ENCODE measurements at places on chromosomes 13 and 19.

- no peak for DNase-seq
Observed at GRCh38 chr13:103100830-103101229, 34.6 kb upstream of the SLC10A2 start.

DNA sequence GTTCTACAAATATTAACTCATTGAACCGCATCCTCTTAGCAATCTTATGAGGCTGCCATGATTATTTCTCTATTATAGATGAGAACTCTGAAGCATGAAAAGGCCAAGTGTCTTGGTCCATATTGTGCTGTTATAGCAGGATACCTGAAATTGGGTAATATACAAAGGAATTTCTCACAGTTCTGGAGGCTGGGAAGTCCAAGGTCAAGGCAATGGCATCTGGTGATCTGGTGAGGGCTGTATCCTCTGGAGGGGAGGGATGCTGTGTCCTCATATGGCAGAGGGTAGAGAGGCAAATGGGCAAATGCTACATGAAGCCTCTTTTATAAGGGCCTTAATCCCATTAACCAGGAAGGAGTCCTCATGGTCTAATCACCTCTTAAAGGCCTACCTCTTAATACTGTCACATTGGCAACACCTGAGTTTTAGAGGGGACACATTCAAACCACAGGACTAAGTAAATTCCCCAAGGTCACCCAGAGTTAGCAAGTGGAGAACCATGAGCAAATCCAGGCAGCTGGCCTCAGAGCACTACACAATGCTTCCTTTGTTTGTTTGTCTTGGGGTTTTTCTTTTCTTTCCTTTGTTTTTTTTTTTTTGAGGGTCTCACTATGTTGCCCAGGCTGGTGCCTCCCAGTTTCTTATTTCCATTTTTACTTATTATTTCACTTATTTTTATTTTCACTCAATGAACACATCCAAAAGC is 55.9 kb upstream of the LATS2 start:
- DNase-seq: no peak

- no peak for DNase-seq
Observed at GRCh38 chr13:105990256-105990958, 545.1 kb downstream of the EFNB2 start.

DNA sequence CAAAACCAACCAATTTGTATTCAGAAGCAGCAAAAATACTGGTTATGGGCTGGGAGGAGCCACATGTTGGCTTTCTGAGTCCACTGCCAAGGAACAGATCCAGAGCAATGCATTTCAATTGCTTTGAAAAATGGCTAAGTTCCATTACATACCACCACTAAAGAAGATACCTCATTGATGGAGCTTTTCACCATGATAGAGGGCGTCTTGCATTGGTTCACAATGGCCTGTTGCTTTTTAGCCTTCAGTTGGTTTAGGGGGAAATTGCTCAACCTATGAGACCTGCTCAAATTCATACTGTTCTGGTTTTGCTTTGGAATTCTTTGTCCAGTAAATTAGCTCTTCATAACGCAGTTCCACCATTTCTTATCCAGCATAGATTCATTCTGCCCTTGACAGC is 21.2 kb upstream of the CPB2 start:
- DNase-seq: no peak

GRCh38 chr19:6249296-6249695 is 30.5 kb downstream of the MLLT1 start:
- DNase-seq: no peak

DNA sequence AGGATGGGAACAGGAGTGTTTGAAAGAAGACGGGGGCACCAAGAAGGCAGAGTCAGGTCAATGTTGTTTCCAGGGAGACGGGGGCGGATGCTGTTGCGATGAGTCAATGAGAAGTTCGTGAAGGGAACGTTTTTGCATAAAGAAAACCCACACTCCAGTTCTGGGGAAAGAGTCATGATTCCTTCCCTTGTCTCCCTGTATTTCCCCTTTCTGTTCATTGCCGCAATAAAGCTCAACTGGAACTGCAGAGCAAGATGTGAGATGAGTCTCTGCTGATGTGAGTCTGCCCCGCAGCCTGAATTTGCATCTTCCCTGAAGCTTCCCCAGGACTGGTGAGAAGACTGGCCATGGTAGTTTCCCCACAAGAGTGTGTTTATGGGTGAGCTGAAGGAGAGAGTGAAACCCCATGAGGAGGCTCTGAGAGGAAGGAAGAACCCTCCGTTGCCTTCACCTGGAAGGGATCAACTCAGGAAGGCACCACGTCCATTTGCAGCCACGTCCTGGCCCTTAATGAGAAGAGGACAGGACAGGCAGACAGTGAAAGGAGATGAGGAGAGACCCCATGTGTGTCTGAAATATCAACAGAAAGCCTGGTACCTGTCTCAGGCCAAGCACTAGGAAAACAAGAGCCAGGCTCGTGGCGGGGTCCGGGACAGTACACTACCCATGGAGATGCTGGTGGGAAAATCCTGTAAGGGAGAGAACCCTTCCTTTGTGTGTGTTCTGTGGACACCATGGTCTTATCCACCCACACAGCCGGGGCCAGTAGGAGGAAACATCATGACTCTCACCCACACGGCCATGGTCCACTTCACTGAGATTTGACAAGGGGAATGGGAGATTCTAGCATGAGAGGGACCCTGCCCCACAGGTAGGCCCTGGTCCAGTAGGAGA is 13.7 kb downstream of the LILRA1 start:
- DNase-seq: no peak

GRCh38 chr13:110554227-110554836 is 7.2 kb downstream of the RAB20 start:
- no peak for DNase-seq

DNA sequence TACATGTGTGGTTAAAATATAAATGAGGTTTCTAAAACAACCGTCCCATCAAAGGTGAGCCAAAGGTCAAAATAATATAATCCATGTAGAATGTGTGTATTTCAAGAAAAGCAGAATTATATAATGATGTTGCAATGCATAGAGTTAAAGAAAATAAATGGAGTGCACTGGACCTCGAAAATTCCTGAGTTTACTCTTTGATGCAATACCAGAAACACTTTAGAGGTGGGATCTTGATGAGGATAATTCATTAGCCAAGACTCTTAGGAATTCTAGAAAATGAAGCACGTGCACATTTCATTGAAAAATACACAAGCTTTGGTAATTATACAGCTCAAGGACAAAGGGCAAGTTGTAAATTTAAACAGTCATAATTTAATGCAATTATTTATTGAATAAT is 508.9 kb upstream of the ARGLU1 start:
- no peak for DNase-seq

DNA sequence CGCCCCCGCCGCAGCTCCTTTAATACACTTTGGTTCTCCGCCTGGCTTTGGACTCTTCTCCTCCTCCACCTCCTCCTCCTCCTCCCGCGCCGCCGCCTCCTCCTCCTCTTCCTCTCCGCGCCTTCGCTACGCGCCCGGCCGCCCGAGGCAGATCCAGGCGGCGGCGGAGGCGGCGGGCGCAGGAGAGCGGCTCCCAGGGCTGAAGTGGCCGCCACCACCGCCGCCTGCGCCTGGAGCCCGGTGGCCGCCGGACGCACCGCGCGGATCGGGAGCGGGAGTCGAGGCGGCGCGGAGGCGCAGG is at the start of gene ZIC2:
TSS of gene ZIC2 (plus strand) at position 50 of the 301 bp plus-strand sequence. CDS start 281 bp downstream, outside the sequence.
- no peak for DNase-seq

All from coronary artery (tissue), 2 donors.